ENCODE measurements at places on chromosomes 1 and 21.

DNA sequence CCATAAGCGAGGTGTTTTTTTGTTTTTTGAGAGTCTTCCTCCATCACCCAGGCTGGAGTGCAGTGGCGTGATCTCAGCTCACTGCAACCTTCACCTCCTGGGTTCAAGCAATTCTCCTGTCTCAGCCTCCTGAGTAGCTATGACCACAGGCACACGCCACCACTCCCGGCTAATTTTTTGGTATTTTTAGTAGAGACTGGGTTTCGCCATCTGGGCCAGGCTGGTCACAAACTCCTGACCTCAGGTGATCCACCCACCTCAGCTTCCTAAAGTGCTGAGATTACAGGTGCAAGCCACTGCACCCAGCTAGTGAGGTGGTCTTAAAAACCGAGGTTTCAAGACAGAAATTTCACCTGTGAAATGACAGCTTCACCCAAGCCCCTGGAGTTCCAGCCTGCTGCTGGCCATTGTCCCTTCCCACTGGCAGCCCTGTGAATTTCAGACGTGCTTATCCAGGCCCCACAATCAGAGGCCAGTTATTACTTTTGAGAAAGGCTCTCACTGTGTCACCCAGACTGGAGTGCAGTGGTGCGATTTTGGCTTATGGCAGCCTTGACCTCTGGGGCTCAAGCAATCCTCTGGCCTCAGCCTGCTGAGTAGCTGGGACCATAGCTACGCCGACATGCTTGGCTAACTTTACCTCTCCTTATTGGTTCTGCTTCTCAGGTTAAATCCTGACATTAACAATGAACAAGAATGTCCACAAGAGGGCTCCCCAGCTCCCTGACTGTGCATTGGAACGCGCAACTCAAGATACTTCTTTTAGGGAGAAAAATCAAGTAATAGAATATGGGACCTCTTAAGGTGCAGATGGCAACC is 19.4 kb downstream of the ENO1 start:
- no peak for DNase-seq

GRCh38 chr1:234656944-234657654 is 47.1 kb upstream of the IRF2BP2 start:
- DNase-seq: no peak

DNA sequence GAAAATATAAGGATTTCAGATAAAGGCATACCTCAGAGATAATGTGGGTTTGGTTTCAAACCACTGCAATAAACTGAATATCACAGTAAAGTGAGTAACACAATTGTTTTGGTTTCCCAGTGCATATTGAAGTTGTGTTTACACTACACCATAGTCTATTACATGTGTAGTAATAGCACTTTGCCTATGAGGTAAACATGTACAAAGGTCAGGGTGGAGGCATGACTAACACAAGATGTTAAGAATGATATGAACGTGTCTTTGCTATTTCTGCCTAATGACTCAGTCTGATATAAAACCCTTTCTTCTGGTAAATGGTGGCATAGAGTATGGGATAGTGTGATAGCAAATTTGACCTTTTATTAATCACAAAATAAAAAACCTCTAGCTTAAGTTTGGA is 621.5 kb upstream of the ADGRL2 start:
- no peak for DNase-seq

- no peak for DNase-seq
These were observed 610 bp upstream of the HES4 start for GRCh38 chr1:1000357-1001056.

DNA sequence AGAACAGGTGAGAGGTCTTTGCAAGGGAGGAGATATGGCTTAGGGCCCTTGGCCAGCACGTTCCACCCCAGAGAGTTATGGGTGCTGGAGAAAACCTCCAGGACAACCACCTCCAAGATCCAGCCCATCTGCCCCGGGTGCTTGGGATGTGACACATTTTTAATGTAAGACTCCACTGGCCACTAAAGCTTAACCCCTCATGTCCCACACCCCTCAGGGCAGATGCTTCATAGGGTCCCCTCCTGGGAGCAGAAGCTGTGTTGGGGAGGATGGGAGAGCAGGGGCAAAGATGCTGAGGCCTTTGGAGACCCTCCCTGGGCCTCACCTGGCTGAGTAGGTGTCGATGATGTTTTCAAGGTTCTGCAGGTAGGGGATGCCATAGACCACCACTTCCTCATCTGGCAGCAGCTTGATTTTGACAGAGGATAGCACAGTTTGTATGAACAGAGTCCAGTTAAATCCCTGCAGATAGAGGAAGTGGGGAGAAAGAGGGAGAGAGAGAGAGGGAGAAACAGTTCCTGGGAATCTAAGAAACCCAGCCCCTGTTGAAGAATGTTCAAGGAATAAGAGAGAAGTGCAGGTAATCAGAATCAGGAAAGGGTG is 11.9 kb downstream of the PRXL2B start:
- DNase-seq: no peak

All from esophagus squamous epithelium (tissue), 5 donors.